ENCODE measurements at places on chromosomes 7 and 10.

- no peak for DNase-seq
Observed at GRCh38 chr7:22387583-22387982, 30.6 kb upstream of the RAPGEF5 start.

DNA sequence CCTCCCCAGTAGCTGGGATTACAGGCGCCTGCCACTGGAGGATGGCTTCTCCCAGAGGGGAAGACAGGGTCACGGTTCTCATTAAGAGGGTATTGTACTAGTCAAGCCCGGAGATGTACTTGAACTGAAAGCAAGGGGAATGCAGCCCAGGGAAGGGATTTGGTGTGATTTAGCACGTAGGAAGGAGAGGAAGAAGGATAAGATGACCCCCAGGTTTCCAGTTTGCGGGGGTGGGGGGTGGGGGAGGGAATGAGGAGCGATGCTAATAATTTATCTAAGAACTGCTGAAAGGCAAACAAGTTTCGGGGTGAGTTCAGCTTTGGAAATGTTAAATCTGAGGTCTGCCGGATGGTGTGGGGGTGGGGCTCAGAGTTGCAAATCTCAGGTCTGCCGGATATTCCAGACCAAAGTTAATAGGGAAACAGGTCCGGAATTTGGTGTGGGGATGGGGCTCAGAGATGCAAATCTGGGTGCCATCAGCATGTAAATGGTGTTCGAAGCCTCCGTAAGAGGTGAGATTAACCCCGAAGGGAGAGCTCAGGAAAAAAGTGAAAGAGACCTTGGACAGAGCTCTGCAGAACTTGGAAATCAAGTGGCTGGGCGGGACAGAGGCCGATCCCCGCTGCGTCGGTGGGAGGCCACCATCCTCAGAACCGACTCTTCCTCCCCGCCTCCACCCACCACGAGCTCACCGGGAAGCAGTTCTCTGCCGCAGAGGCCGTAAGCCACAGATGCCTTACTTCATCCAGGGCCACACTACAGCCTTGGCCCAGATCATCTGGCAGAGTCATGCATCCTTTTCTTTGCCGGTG is 1.6 kb upstream of the SEPHS1 start:
- DNase-seq, result peak; percentile 9

GRCh38 chr10:96767611-96768010 is 47.3 kb upstream of the PIK3AP1 start:
- no peak for DNase-seq

- no peak for DNase-seq
Observed at GRCh38 chr10:93437086-93437945, 44.8 kb downstream of the MYOF start.

DNA sequence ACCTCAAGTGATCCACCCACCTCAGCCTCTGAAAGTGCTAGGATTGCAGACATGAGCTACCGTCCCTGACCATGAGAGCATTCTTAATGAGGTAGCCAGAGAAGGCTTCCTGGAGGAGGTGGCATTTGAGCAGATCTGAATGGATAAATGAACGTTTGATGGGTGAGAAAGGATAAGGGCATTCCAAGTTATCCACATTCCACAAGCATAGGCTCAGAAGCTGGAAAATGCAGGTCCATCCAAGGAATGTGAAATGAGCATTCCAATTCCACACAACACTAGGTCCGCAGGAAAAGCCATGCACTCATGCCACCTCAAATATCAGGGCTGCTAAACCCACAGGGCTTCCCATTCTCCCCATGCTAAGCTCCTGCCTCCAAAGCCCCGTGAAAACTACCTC is 17.0 kb downstream of the TMEM130 start:
- no peak for DNase-seq

DNA sequence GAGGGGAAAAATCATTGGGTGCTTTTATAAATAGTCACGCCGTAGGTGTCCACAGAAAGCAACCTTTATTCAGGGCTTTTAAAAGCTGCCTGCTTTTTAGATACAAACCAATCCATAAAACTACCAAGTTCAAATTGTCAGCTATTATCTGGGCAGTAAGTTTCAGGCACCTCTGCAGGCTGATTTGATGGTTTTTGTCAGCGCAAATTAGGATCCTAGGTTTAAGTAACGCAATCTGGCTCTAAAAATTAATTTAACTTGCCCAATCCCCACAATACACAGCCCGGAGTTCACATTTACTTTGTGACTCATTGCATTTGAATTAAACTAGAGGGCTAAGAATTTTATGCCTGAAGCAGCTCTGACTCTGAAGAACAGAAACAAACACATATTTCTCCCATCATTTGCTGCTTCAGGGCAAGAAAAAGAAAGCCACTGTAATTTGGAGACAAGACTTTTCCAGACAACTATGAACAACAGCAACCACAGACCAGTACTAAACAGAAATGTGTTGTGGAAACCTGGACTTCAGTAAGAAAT is 43.3 kb downstream of the NRP1 start:
- DNase-seq, result no peak

DNA sequence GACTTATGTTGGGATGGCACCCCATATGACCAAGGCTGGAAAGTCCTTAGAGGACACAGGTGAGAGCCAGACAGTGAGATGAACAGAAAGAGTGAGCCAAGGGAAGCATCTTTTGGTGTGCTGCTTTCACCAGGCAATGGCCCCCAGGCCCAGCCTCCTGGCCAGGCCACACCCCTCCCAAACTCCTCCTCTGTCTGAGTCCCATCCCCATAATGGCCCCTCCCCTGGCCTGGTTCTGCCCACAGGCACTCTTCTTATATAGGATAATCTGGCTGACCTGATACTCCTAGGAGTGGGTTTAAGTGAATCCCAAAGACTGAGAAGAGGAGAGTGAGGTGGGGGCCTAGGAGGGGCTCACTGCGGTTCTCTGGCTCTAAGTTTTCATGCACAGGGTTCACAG is 252.5 kb downstream of the RPS24 start:
- DNase-seq, result no peak

DNA sequence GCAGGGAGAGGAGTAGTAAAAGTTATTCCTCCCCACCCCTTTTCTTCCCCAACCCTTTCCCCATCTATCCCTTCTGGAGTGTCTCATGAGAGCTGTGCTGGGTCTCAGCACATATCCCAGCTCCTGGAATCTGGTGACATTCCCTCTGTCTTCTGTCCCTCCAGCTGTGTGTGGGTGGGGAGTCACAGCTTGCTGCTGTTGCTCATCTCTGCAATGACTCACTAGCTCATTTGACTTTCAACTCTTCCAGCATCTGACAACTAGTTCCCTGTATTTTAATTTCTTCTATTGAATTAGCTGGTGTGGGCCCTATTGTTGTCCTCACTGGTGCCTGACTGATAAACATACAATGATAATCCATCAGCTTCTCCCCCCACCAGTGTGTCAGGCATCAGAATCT is 198.9 kb upstream of the AUTS2 start:
- DNase-seq, result no peak

DNA sequence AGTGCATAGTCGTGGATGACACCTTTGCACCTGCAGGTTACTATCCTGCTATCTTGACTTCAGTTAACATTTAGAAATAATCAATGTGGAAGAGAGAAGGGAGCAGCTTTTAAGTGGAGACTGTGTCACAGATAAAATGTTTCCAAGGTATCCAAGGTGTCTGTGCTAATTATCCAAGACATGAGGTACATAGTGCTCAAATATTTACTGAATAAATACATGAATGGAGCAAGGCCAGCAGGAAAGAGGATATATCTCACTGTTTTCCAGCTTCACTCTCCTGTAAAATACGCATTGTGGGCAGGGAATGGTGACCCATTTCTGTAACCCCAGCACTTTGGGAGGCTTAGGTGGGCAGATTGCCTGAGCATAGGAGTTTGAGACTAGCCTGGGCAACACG is 552.4 kb downstream of the PHTF2 start:
- no peak for DNase-seq

DNA sequence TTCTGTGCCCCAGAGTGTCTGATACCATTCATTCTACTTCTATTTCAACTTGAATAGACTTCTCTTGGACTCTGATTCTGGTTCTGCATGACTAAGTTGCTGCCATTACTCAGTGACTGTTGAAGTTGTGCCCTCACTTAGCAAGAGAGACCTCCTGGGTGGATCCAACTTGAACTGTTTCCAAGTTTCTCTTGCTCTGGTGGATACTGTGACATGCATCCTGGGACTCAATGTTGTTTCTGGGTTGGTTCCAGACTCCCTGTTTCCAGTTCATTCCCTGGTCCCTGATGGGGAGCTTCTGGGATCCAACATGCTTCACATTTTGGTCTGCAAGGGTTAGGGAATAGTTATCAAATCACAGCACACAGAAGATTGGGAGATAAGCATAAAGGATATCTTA is 26.2 kb upstream of the PRPF18 start:
- DNase-seq, result no peak

- DNase-seq, result no peak
Observed at GRCh38 chr7:53437336-53437735, 401.9 kb downstream of the POM121L12 start.

DNA sequence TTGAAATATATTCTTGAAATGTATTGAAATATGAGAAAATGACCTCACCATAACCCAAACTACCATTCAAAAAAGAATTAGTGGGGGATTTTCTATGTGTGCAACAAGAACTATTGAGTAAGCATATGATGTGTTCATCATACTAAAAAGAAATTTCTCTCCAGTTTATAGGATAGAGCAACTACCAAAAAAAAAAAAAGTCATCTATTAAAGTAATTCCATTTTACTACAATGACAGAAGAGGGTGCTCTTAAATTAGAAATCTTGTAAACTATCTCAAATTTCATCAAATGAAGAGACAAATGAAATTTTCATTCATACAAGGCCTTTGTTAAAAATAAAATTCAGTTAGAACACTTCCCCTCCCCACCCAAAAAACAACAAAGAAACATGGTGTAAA is 195.4 kb upstream of the PLXDC2 start:
- DNase-seq, result no peak

GRCh38 chr7:64602518-64602917 is 39.6 kb upstream of the ZNF680 start:
- no peak for DNase-seq

- no peak for DNase-seq
Observed at GRCh38 chr10:60490013-60490412, 100.3 kb upstream of the ANK3 start.

DNA sequence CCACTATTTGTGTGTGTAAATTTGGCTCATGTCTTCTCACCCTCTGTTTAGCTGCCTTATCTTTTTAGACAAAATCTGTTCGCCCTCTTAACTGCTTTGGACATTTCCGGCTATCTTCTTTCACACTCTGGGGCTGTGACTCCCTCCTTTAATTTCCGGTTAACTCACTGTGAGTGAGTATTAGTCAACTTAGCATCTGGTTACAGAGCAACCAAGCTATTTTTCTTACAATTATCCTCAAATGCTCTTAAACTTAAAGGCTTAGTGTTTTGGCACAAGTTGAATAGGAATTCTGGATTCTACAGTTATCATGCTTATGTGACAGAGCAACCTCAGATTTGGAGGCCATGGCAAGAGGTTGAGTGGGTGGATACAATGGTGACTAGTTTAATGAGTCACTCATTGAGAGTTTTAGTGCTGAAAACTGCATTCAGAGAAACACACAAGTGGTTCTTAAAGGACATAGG is 177.6 kb upstream of the SEMA3A start:
- DNase-seq, result no peak

DNA sequence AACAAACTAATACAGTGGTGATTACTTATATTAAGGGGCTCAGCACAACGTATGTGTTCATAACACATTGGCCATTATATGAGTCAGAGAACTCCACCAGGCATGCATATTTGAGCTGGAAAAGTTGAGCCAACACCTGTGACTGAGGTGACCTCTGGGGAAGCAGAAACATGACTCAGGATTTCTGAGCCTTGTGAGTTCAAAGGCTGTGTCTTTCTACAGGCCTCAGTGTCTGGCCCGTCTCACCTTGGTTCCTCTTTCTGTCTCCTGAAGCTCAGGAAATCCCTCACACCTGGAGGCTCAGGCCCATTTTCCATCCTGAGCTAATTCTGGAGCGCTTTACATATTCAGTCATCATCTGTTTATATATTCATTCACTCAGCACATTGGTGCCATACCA is 230.9 kb upstream of the AGK start:
- no peak for DNase-seq

- no peak for DNase-seq
Observed at GRCh38 chr10:128727114-128727513, 600.9 kb upstream of the MKI67 start.

Data from T-helper 1 cell (primary cell).